ENCODE measurements at places on chromosomes 5 and 9.
A peak's percentile ranks its signal among the peaks of the same experiment; 100 is the strongest.

- no peak for DNase-seq
Measured at GRCh38 chr9:4680173-4680525, 780 bp downstream of the CDC37L1 start.

- DNase-seq = no peak
Measured at GRCh38 chr9:70927530-70927929, 193.9 kb downstream of the TRPM3 start.

DNA sequence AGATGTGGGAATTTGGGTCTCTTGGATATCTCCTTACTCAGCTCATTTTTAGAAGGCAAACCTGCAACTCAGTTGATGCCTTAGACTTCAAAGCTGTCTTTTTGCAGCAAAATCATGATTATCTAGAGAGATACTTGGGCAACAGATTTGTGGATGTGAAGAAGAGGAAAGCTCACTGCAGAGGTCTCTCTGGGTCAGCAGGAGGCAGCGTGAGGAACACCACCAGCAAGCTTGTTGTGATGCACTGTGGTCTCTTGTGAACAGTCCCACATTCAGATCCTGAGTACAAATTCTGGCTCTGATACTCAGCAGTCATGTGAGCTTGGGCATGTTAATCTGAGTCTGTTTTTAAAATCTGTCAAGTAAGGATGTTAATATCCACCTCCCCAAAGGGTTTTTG is 26.3 kb upstream of the DMRT3 start:
- no peak for DNase-seq

DNA sequence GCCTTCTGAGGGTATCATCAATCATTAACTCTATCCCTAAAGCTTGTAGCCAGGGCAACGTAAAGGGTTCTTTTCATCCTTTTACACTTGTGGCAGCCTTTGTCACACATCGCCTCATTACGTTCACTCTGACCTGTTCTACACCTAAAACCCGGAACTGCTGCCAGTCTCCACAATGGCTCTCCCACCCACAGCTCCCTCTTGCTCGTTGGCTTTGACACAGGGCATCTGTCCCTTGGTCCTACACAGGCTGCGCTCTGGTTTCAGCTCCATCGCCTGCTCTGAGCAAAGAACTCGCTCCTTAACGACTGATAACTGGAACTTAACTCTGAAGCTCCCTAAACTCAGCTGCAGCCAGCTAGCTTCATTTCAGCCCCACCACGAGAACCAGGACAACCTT is 112.8 kb upstream of the CTNND2 start:
- no peak for DNase-seq

DNA sequence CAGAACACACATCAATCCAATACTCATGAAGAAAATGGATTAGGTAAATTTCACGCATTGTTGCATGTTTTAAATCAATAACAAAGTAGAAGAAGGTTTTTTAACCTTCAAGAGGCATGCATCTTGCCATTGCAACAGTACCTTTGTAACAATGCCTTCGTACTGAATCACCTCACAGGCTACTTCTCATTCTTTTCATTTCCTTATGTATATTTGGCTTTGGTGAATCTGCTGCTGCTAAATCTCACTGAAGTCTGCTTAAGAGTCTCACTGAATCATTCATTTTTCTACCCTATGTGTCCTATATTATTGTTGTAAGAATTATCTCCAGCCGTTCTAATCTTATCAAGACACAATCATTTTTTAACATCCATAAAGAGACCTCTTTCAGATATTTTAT is 152.5 kb downstream of the CDH10 start:
- DNase-seq = no peak

DNA sequence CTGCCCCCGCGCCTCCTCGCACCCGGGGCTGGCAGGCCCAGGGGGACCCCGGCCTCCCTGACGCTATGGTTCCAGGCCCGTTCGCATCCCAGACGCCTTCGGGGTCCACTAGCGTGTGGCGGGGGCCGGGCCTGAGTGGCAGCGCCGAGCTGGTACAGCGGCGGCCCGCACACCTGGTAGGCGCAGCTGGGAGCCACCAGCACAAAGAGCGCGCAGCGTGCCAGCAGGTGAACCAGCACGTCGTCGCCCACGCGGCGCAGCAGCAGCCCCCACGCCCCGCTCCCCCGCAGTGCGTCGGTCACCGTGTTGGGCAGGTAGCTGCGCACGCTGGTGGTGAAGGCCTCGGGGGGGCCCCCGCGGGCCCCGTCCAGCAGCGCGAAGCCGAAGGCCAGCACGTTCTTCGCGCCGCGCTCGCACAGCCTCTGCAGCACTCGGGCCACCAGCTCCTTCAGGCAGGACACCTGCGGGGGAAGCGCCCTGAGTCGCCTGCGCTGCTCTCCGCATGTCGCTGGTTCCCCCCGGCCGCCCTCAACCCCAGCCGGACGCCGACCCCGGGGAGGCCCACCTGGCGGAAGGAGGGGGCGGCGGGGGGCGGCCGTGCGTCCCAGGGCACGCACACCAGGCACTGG is 548 bp downstream of the TERT start:
- no peak for DNase-seq

DNA sequence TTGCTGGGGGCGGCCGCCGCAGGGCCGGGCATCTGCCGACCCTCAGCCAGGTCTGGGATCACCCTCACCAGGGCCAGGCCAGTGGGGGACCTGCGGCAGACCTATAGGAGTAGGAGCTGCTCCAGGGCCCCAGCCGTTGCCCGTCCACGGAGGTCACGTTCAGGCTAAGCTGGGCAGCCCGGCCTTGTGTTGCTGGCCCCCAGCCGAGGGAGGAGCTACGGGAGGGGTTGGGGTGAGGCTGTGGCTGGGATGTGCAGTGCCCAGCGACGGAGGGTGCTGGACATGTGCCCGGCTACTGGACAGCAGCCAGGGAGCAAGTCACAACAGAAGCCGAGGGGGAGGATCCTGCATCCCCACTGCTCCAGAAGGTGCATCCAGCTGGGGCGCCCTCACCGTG is 39.6 kb upstream of the SLC6A19 start:
- no peak for DNase-seq

DNA sequence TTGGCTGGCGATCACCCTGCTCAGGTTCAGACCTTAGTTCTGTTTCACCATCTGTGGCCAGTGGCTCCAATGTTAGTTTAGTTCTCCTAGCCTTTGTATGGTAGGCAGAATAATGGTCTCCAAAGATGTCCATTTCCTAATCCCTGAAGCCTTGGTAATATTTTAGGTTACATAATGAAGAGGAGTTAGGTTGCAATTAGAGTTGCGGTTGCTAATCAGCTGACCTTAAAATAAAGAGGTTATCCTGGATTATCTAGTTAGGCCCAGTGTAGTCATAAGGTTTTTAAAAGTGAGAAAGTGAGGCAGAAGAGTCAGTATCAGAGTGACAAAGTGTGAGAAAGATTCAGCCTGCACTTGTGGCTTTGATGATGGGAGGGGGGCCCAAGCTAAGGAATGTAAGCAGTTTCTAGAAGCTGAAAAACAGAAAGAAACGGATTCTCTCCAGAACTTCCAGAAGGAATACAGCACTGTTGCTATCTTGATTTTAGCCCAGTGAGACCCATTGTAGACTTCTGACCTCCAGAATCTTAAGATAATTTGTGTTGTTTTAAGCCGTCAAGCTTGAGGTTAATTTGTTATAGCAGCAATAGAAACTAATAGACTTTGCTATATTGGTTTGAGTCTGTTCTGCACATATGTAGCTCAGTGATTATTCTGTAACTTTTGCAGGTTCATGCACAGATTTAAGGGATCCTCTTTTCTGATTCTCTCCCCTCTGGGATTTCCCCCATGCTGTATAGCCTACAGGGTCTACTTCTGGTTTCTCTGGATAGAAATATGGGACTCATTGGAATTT is 21.6 kb downstream of the LNPEP start:
- no peak for DNase-seq

GRCh38 chr5:91642581-91642980 is 259.5 kb upstream of the ARRDC3 start:
- no peak for DNase-seq

DNA sequence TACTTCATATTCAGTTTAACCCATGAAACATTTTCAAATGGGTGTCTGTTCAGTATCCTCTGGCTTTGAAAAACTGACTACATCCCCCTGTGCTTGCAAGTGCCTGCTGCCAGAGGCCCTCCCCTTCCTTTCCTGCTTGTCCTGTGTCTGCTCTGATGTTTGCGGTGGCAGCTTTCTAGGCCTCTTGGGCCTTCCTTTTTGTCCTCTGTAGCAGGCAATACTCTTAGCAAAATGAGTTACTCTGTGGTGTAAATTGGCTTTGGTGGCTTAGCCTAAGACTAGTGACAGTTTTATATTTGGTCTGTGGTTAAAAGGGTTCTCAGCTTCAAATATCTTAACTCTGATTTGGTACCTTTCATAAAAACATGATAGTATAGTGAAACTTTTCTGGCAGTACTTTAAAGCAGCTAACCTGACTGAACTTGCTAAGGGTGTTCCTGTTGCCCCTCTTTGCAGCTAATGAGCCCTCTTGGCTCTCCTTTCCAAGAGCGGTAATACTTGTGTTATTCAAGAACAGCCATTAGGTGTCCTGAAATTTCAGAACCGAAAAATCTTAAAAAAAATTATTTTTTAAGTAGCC is 76.6 kb downstream of the GOLM1 start:
- DNase-seq = no peak

- DNase-seq = no peak
Measured at GRCh38 chr5:130836729-130837649, 328.1 kb downstream of the HINT1 start.

- DNase-seq = no peak
Measured at GRCh38 chr5:115170134-115170928, 623 bp upstream of the TRIM36 start.

DNA sequence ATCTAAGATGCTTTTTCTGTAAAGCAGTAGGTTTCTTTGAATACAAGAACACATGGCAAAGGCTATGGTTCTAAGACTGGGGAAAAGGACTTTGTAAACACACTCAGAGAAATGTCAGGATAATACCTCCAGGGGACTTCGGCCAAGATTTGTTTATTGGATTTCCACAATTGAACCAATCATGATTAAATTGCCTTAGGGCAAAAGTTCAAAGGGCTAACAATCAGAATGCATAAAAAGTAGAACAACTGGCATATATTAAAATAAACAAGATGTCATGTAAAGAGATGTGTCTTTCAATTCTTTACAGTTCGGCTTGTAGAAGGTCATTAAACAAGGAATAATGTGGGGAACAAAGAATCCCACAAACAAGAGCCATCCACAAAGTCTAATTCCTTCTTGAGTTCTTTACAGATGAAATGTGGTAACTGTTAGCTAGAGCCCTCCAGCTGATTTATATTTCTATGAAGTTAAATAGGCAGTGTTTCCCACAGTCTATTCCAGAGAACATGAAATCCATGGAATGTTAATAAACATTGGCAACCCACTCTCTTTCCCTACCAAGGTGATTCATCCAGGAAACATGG is 565.5 kb downstream of the ZNF608 start:
- DNase-seq = no peak

GRCh38 chr5:142250119-142250518 is 74.7 kb downstream of the SPRY4 start:
- no peak for DNase-seq

DNA sequence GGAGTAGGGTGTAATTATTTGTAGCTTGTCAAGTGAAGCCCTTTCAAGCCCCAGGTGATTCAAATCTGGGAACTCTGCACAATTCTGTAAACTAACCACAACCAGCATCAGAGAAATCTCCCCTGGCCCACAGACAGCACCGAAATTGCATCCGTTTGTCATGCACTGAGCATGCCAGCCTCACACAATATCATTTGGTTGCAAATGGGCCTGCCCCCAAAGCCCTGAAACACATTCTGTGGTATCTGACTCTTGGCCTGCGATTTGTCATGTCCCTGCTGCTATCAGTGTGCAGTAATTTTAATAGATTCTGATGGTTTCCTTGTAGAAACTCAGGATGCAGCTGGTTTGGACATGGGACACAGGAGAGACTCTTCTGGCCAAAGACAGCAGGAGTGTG is 35.3 kb downstream of the SNX24 start:
- DNase-seq = no peak

DNA sequence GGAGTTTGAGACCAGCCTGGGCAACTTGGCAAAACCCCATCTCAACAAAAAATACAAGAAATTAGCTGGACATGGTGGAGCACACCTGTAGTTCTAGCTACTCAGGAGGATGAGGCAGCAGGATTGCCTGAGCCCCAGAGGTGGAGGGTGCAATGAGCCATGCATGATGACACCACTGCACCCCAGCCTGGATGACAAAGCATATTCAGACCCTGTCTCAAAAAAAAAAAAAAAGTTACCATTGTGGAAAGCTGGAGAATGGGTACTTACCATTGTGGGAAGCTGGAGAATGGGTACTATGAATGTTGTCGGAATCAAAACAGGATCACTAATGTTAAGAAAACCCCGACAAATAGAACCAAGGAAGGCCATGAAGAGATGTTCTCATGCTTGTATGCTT is 25.7 kb downstream of the HINT1 start:
- DNase-seq = no peak

- no peak for DNase-seq
Measured at GRCh38 chr5:73093943-73094342, 26.4 kb upstream of the TMEM171 start.

DNA sequence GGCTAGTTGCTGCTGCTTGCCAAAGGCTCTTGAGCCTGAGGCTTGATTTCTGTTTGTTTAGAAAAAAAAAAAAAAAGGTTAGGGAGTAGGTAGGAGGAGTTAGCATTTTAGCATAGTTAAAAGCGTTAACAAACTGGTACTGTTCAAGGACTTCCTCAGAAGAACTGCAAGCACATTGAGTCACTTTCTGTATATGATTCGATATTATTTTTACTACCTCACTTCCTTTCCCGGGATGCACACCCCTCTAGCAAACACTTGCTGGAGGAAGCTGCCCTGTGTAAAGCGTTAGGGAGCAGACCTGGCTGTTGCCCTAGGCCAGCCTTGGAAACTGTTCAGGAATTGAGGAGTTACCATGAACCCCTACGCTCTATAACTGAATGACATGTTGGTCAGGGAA is 15.7 kb upstream of the CEP120 start:
- DNase-seq = no peak

- DNase-seq = peak; percentile 17
Measured at GRCh38 chr5:115351356-115352195, 55.1 kb upstream of the CCDC112 start.

GRCh38 chr9:131773911-131774379 is 34.1 kb upstream of the RAPGEF1 start:
- DNase-seq = peak; percentile 76

- no peak for DNase-seq
Measured at GRCh38 chr9:76803083-76803482, 38.8 kb downstream of the PCA3 start.

DNA sequence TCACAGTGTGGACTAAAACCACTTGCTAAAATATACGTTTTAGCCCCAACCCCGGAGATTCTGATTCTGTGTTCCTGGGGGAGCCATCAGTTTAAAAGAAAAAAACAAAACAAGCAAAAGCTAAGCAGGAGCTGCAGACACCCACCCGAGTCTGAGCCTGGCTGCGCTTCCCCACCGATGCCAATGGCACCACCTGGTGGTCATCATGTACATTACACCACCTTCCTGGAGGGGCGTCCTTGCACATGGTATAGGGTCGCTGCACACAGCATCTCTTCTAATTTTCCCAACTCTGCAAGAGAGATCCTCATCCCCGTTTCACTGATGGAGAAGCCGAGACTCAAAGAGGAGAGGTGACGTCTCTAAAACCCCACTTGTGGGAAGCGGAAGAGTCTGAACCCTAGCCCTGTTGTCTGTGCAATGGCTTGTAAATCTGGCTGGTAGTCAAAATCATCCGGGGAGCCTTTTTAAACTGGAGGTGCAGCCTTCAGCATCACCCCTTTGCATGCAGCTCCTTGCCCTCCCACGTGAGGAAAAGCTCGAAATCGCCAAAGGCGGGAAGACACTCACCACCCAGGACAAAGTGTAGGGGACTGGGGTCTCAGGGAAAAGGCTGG is 23.1 kb upstream of the CNOT6 start:
- peak; percentile 83 for DNase-seq
